Cortex of kidney (tissue), 1 donor: ENCODE measurements at places on chromosomes 1 and 21.

GRCh38 chr1:220976390-220976789 lies 97.1 kb downstream of the HLX start:
- DNase-seq: no peak

DNA sequence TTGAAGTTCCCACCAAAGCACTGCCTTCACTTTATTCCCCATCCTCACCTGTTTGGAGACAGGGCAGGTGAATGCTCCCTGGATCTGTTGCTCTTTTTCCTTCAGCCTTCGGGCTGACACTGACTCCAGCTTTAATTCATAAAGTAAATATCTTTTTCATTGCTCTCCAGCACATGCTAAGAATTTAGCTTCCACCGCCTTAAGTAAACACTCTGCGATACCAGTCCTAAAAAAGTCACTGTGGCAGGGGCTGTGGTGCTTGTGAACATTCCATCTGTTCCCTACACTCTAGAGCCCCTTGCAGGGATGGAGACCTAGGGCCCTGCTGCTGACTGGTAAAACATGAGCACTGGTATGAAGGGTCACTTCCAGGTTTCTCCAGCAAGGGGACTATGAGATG lies 896 bp upstream of the PLA2G2A start:
- DNase-seq: no peak

DNA sequence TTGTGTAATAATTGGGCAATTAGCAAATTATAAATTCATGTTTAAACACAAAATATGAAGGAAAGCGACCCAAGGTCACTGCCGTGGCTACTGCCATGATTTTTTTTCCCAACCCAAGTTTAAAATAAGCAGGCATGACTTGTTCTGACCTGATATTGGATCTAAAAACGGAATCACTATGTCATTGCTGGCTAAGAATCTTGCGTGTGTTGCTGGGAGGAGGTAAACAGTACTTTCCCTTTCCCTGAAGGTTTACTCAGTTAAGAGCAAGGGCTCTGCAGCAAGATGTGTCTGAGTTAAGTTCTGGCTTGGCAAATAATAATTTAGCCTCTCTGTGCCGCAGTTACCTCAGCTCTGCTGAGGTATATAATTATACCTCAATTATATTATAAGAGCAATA lies 125.7 kb upstream of the L1TD1 start:
- DNase-seq: no peak

DNA sequence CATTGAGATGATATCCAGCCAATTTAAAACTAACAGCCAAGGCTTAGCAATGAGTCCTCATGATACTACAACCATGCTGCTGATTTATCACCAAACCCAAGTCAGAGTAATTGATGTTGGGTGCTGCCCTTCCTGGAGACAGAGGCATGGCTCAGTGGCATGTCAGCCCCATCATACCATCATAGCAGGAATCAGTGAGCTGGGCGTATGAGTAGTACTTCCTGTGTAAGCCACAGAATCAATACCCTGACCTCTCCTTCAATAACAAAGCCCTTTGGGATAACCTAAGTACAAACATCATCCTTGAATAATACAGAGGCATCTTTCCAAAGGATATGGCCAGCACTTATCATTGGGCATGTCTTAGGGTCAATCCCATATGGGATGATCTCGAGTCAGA lies 3.0 kb upstream of the LCE1E start:
- DNase-seq: no peak

DNA sequence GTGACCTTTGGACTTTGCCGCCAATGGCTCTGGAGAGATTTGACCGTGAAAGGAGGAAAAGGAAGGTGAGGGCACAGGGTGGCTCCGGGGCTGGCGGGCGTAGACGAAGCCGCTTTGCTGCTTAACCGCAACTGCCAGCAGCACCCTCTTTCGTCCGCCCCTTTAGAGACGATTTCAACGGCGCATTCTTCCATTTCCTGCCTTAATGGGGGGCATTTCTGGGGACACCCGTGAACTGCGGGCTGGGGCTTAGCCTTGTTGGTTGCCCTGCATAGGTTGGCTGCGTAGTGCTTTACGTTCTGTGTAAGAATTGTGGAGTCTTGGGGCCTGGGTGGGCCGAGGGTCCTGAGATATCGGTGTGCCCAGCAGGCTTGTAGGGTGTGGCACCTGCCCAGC lies 6.7 kb upstream of the NPHP4 start:
- DNase-seq: no peak

- DNase-seq: no peak
Observed at GRCh38 chr1:156845055-156845952, 13.6 kb downstream of the INSRR start.

DNA sequence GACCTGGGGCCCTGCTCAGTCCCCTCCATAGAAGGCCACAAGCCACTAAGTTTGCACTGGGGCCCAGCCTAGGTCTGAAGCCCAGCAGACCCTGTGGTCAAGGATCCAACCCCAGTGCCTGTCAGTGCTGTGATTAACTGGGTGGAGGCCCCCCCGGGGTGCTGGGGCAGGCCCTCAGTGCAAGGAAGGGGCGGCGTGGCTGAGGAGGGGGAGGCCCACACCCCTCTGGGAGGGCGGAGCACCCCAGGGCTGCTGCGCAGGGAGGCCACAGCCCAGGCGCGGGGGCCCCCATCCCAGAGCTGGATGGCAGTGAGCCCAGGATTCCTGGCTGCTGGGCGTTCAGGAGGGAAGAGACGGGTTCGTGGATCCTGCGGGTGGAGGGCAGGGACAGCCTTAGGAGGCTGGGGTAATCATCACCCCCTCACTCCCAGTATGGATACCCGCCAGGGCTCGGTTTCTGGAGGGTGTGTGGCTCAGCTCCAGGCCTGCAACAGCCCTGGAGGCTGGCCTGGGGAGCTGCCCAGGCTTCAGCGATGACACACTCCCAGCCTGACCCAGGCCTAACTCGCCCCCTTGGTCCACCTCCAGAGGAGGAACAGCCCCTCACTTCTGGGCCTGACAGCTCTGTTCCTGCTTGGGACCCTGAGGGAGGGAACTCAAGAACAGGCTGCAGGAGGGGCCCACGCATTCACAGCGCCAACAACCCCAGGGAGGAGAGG lies 890 bp downstream of the GJC2 start:
- DNase-seq: no peak

GRCh38 chr1:16409536-16410152 lies 27.6 kb downstream of the SPATA21 start:
- no peak for DNase-seq

DNA sequence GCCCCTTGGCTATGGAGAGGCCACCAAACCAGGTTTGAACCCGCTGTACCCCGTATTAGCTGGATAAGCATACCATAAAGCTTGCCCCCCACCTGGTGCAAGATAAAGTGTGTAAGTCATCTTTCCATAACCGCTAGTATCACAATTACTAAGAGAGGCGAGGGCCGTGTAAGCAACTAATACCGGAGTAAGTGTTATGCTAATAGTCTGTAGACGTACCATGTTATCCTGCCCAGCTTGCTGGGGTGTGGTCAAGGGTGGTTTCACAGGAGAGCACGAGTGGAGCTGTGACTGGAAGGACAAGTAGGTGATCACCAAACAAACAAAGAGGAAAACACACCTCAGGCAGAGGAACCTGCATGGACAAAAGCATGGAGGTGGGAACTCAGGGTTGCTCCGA lies 3.6 kb upstream of the TNFRSF1B start:
- DNase-seq: no peak

DNA sequence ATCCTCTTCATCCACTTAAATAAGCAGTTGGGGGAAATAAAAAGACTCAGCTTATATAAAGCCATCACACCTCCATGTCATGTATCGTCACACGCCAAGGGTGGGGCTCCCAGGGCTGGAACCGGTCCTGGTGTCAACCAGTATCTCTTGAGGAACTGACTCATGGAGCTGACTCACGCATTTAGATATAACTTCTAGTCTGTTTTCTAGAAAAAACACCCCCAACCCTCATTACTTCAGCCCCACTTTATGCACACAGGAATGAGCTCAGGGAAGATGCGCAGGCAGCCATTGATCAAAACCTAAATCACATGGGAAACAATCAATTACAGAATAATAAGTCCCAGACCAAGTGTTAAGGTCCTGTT lies 6.9 kb upstream of the IL22RA1 start:
- DNase-seq: no peak

- DNase-seq: no peak
Observed at GRCh38 chr1:234842726-234843641, 233.0 kb upstream of the IRF2BP2 start.

GRCh38 chr1:56056438-56057287 lies 522.7 kb downstream of the PLPP3 start:
- DNase-seq: no peak

DNA sequence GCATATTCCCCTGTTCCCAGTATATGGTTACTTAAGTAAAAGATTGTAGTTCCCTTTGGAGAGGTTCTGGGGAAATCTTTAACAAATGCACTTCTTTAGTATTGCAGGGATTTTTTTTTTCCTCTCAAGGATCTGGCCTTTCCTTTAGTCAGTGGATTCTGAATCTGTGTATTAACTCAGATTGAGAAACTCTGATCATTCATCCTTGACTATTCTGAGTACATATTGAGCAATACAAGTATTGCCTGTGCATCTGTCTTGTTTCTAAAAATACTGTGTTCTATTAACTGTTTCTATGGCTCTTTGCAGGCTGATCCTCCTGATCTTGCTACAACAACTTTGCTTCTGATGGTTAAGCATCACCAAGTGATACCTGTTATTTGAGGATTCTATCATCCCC lies 67.8 kb upstream of the FGGY start:
- DNase-seq: no peak

GRCh38 chr1:88141499-88142074 lies 542.5 kb upstream of the PKN2 start:
- DNase-seq: no peak

DNA sequence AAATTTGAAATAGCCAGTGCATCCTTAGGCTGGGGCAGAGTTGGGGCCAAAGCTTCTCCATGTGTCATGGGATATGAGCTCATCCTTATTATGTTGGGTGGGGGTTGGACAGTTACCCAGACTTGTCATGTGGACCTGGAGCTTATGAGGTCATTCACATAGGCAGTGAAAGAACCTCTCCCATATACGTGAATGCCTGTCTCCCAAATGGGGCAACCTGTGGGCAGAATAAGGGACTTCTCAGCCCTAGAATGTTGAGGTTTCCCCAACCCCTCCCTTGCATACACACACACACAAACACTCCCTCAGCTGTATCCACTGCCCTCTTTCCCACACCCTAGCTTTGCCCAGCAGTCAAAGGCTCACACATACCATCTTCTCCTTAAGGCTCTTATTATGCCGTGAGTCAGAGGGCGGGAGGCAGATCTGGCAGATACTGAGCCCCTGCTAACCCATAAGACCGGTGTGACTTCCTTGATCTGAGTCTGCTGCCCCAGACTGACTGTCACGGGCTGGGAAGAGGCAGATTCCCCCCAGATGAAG lies 2.3 kb upstream of the IVL start:
- no peak for DNase-seq

GRCh38 chr1:224196813-224197600 lies 14.0 kb downstream of the DEGS1 start:
- no peak for DNase-seq

DNA sequence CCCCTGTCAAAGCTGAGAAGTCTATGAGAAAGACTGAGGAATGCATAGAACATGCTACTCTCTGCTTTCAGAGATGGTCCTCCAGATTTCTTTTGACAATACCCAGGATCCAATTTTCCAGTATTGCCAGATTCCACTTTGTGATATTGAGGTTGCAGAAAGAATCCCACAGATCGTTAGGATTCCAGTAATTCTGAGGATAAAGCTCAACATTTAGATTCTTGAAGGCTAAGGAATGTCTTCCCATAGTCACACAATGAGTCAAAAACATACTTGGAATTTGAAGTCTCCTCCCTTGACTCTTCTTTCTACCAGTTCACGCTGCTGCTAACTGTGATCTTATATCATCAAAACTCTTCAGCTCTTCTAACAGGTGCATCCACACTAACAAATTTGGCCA lies 57.1 kb downstream of the TNFSF18 start:
- DNase-seq: no peak

- DNase-seq: no peak
Observed at GRCh38 chr1:116420417-116421200, 47.6 kb downstream of the ATP1A1 start.

- DNase-seq: no peak
Observed at GRCh38 chr1:93991271-93991670, 82.0 kb upstream of the GCLM start.

DNA sequence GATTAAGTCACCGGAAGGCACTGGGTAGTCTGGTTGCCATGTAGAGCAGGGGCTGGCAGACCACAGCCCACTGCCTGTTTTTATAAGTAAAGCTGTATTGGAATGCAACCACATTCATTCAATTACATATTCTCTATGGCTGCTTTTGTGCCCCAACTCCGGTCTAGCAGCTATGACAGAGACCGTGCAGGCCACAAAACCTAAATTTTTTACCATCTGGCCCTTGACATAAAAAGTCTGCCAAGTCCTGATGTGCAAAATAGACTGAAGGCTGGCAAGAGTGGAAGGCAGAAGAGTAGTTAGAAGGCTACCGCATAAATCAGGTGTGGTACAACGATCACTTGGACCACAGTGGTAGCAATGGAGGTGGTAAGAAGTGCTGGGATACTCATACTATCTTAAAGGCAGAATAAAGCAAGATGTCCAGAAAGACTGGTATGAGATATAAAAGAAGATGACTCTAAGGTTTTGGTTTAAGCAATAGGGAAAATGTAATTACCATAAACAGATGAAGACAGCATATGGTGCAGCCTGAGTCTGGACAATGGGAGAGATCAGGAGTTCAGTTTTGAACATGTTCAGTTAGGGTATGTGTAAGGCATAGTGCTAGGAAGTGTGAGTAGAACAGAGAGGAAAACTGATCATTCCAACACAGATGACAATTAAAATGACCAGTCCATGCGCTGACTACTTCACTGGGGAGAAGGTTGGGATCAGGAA lies 37.2 kb downstream of the EGLN1 start:
- no peak for DNase-seq

DNA sequence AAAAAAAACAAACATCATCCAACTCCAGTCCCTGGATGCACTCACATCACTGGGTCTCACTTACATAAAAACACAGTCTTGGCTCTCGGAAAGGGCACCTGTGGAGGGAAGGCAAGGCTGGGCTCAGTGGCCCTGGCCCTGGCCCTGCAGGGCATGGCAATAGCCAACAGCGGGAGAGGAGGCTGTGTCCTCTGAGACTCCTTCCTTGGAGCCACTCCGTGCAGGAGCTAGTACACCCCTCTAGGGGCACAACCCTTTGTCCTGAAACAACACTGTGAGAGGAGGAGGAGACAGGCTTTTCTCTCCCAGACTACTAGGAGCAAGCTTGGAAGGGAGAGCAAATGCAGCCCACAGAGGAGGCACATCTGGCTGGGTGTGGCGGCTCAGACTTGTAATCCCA lies 28.0 kb downstream of the URB1 start:
- DNase-seq: no peak

GRCh38 chr1:155884982-155885381 lies 25.6 kb downstream of the SYT11 start:
- no peak for DNase-seq
